ENCODE measurements at places on chromosomes 4 and X. TPM values are rescaled to one million over a fixed set of nuclear protein-coding genes. Genes with fewer than 3 reads are reported as not detected.

UGT2B10 gene
- total RNA-seq, result not detected

F8A2 gene
- not detected for total RNA-seq

MGARP gene
- total RNA-seq, result 2.0 TPM

NAA11 gene
- total RNA-seq, result 10.9 TPM

LUZP4 gene
- total RNA-seq, result not detected

RIPPLY1 gene
- not detected for total RNA-seq

ITM2A gene
- total RNA-seq, result not detected

FMR1NB gene
- total RNA-seq, result 59.5 TPM

CPZ gene
- total RNA-seq, result 0.83 TPM

CAMK2D gene
- total RNA-seq, result 7.9 TPM

PLA2G12A gene
- 5.3 TPM for total RNA-seq

INTU gene
- total RNA-seq, result 6.6 TPM

GIMD1 gene
- total RNA-seq, result not detected

DCAF4L1 gene
- 0.23 TPM for total RNA-seq

UBA6 gene
- 140 TPM for total RNA-seq

DAPP1 gene
- 0.03 TPM for total RNA-seq

RP2 gene
- 9.7 TPM for total RNA-seq

ZCCHC18 gene
- total RNA-seq, result 0.39 TPM

TDO2 gene
- 2.4 TPM for total RNA-seq

MSX1 gene
- 18.7 TPM for total RNA-seq

PHOX2B gene
- not detected for total RNA-seq

EDA gene
- 1.2 TPM for total RNA-seq

XKRX gene
- not detected for total RNA-seq

TRIM60 gene
- not detected for total RNA-seq
